ENCODE measurements at places on chromosomes 5 and 9. TPM values are rescaled to one million over a fixed set of nuclear protein-coding genes. Genes with fewer than 3 reads are reported as not detected.

The C5orf52 gene
- total RNA-seq, result not detected

The PCDHB16 gene
- 4.6 TPM for total RNA-seq

The ADAMTSL2 gene
- 21.8 TPM for total RNA-seq

The PCDHB5 gene
- total RNA-seq, result 4.3 TPM

The MARVELD2 gene
- 15.5 TPM for total RNA-seq

The NUTM2G gene
- not detected for total RNA-seq
